Stimulated activated CD4-positive, alpha-beta T cell treated with anti-CD3 and anti-CD28 coated beads, TNF-alpha, amount 100 ng/mL, for 1 hour (primary cell): ENCODE measurements at places on chromosomes 7 and 10.

DNA sequence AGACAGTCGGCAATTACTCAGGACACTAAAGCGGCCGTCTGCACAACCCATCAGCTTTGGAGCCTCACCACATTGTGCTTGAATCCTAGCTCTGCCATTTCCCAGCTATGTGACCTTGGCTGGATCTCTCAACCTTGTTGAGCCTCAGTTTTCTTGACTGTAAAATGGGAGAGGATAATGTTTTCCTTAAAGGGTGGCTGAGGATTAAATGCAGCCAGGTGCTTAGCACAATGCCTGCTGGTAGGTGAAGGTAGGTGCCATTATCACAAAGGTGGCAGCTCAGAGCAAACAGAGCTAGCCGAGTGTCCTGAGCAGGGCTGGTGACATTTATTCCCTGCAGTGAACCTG, 508.5 kb upstream of the ZMIZ1 start:
- no peak for DNase-seq

GRCh38 chr10:60203993-60204618, 185.6 kb downstream of the ANK3 start:
- no peak for DNase-seq

GRCh38 chr10:123636598-123637325, 29.4 kb upstream of the GPR26 start:
- no peak for DNase-seq

GRCh38 chr7:134262322-134262721, 54.4 kb downstream of the SLC35B4 start:
- no peak for DNase-seq

DNA sequence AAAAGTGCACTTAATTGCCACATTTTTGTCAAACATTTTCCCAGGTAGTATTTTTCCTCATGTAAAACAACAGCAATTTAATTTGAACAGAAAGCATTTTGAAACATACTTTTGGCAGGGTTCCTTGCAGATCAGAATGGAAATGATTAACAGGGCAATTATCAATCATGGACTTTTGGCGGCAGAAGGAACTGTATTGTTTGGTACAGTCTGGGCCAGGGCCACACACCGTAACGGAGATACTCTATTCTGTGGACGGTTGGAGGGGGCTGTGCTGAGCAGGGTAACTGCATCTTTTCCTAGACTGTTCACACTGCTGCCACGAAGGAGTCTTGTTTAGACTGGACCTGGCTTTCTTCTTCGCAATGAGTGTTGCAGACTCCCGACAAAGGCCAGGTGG, 62.3 kb downstream of the EGFR start:
- DNase-seq = no peak

DNA sequence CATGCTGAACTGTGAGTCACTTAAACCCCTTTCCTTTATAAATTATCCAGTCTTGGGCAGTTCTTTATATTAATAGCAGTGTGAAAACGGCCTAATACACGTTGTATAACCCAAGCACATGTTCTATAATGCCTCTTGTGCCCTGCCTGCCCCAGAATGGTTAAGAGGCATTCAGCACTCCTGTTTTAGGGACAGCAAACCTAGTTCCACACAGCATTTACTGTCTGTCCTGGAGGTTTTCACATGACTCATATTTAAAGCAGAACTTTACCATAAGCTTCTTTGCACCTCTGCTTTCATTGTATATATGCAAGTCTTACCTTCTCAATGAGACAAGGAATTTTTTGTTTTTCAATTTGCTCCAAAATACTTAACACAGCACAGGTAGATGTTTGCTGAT, 144.8 kb downstream of the ICA1 start:
- DNase-seq = no peak

DNA sequence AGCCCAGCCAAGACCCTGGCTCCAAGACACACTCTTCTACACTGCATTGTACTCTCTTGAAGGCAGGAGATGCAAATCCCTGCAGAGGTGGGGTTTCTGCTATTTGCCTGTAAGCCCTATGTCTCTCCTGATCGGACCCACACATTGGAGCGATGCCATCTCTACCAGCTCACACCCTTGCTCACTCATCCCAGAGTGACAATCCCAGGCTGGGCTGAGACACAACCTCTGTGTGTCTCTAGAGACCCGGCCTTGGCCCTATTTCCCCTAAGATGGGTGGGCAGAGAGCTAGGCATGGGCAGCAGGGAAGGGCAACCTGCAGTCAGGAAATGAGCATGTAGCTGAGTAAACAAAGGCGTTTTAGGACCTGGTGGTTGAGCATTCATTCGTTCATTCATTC, 25.6 kb downstream of the CCDC3 start:
- no peak for DNase-seq

DNA sequence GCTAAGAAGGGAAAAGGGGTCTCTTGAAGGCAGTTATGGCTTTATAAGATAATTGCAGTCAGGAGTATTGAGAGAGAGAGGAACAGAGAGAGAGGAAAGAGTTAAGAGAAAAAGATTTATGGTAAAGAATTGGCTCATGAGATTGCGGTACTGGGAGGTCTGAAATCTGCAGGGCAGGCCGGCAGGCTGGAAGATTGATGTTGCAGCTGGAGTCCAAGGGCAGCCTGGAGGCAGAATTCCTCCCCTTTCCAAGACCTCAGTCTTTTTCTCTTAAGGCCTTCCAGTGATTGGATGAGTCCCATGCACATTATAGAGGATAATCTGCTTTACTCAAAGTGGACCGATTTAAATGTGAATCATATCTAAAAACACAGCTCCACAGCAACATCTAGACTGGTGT, 68.4 kb downstream of the HACD1 start:
- no peak for DNase-seq

- DNase-seq = no peak
Observed at GRCh38 chr10:113128450-113129070, 178.5 kb downstream of the TCF7L2 start.

DNA sequence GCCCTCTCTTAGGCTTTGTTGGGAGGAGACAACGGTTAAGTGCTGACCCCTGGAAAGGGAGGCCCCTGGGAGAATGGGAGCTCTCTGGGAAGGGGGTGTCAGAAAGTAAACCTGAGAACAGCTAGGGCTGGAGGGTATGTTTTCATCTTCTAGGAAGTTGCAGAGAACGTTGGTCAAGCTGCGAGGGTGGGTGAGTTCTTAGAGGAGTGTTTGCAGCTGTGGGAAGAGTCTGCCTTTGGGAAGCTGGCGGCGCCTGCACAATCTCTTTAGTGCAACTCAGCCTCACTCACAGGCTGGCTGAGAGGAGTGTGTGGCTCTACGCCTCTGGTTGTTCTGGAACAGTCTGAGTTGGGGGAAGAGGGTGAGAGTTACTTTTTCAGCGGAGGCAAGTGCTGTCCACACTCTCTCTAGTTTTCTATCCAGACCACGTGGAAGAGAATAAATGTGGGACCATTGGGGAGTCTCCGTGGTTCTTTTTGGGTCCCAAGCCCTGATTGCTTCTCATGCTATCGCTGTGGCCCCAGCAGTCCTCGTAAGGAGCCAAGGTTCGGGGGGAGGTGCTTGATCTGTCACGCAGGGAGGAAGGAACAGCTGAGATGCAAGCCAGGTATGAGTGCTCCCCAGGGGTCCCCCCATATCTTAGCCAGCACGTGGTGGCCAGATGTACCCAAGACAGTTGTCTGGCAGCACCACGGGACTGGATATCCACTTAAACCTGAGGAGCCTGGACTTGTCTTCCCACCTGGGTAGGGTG, 237.2 kb downstream of the BUB3 start:
- no peak for DNase-seq

DNA sequence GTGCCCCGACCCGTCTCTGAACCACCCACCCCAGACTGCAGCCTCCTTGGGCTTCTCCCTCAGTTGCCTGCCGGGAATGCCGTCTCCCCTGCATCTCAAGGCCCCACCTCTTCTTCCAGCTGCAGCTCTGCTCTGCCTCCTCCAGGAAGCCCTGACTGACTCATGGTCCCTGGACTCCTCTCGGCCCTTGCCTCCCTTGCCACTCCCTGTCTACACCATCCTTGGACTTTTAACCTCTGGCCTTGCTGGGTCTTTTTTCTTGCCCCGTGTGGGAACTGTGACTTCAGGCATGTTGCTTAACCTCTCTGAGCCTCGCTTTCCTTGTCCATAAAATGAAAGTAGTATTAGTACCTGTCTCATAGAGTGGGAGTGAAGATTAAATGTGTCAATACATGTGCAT, 56.3 kb downstream of the C10orf105 start:
- no peak for DNase-seq

DNA sequence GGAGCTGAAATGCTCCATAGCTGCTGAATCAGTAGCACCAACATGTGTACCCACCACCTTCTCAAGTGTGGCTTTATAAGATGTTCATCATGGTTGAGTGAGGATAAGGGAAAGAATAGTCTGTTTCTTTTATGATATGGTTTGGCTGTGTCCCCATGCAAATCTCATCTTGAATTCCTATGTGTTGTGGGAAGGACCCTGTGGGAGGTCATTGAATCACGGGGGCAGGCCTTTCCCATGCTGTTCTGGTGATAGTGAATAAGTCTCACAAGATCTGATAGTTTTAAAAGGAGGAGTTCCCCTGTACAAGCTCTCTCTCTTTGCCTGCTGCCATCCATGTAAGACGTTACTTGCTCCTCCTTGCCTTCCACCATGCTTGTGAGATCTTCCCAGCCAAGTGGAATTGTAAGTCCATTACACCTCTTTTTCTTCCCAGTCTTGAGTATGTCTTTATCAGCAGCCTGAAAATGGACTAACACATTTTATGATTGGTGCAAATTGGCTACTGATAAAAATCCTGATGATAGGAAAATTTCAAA, 799.9 kb downstream of the TNS3 start:
- DNase-seq = no peak

- peak; percentile 63 for DNase-seq
Observed at GRCh38 chr7:101169838-101170551, 4.6 kb upstream of the VGF start.

GRCh38 chr10:61781969-61782403, 119.3 kb downstream of the CABCOCO1 start:
- DNase-seq = no peak

- no peak for DNase-seq
Observed at GRCh38 chr10:123847686-123848432, 43.7 kb downstream of the CPXM2 start.

- no peak for DNase-seq
Observed at GRCh38 chr7:68143345-68143744, 1146.7 kb downstream of the TYW1 start.

DNA sequence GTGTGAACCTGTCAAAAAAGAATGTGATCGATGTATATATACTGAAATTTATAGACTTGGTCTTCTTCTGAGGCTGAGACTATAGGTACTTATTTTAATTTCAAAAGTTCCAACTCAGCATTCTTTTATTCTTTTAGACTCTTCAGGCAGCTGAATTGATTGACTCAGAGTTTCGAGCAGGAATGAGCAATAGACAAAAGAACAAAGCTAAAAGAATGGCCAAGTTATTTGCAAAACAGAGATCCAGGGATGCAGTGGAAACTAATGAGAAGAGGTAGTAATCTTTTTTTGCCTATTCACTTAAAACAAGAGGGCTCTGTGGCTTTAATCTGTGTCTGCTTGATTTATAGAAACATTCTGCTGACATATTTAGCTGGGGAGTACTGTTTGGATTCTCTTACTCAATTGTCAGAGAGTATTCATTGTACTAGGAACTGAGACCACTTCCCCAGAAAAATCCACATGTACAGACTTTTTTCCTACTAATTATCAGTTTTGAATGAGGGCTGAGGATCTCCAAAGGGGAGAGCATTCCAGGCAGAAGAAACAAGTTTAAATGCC, 30.1 kb downstream of the BTAF1 start:
- DNase-seq = no peak

GRCh38 chr7:15781944-15782343, 95.5 kb upstream of the MEOX2 start:
- no peak for DNase-seq

DNA sequence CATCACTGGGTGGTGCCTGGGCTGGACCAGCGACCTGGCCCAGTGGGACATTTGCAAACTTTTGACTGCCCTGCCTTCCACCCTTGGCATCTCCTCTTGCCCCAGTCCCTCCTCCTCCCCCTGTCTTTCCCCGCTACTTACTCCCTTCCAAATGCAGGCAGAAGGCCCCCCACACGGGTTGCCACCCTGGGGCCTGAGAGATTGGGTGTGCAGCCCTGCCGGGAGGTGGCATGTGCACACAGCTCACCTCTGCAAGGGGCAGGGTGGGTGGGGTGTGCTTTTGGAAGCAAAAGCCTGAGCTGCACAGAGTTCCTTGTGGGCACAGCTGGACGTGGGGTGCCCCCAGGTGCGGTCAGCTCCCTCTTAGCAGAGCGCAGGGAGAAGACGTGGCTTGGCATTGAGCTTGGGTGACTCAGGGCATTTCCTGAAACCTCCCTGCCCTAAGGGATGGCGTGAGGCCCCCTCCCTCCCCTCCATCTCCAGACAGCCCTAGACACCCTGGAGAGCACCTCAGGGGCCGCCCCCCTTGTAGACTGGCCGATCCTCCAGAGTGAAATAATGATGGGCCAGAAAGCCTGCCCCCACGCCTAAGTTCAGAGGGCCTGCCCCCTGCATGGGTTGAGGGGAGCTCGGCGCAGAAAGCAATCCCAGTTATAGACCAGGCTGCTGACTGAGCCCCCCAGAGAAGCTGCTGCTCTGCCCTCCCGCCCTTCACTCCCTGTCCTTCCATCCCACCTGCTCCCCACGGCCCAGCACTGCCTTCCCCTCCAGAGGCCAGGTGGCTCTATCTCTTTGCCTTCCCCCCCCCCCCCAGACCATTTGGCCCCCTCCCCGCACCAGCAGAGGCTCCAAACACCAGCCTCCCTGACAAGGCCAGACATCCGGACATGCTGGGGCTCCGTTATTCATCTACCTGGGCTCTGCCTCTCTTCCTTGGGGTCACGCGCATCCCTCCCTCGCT, 2.3 kb upstream of the SHH start:
- DNase-seq = no peak
